ENCODE measurements at places on chromosomes 7 and 10.

DNA sequence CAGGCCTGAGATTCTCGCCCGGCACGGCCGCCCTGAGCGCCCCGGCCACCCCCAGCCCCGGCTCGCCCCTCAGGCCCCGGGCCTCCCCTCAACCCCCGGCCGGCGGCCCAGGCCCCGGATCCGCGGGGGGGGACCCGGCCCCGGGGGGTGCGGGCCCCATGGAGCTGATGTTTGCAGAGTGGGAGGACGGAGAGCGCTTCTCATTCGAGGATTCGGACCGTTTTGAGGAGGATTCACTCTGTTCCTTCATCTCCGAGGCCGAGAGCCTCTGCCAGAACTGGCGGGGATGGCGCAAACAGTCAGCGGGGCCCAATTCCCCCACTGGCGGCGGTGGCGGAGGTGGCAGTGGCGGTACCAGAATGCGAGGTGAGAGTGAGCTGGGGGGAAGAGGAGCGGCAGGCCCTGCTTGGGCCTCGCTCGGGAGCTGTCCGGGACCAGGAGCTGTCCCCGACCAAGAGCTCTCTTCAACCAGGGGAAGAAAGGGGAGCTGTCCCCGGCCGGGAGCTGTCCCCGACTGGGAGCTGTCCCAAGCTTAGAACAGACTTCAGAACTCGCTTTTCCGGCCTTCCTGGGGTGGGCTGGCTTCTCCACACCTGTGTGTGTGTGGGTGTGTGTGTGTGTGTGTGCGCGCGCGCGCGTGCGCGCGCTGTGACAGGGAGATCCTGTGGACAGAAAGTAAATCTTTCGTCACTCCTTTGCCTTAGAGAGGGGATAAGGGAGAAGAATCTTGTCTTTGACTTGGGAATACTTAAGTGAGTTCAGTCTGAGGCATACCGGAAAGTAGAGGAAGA lies 510 bp downstream of the ZSWIM8 start:
- DNase-seq = no peak

DNA sequence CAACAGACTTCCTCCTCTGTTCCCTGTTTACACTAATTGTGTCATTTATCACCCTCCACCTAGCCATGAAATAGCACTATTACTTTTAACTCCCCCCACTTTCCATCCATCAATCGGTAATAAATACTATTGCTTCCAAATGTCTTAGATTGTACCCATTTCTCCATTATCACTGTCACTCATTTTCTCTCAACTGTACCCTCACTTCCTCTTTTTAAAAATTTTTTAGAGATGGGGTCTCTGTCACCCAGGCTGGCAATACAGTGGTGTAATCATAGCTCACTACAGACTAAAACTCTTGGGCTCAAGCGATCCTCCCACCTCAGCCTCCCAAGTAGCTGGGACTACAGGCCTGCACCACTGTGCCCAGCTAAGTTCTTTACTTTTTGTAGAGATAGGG lies 123.5 kb upstream of the EGR2 start:
- DNase-seq = no peak

GRCh38 chr10:125062914-125063230 lies 97.5 kb downstream of the CTBP2 start:
- no peak for DNase-seq

DNA sequence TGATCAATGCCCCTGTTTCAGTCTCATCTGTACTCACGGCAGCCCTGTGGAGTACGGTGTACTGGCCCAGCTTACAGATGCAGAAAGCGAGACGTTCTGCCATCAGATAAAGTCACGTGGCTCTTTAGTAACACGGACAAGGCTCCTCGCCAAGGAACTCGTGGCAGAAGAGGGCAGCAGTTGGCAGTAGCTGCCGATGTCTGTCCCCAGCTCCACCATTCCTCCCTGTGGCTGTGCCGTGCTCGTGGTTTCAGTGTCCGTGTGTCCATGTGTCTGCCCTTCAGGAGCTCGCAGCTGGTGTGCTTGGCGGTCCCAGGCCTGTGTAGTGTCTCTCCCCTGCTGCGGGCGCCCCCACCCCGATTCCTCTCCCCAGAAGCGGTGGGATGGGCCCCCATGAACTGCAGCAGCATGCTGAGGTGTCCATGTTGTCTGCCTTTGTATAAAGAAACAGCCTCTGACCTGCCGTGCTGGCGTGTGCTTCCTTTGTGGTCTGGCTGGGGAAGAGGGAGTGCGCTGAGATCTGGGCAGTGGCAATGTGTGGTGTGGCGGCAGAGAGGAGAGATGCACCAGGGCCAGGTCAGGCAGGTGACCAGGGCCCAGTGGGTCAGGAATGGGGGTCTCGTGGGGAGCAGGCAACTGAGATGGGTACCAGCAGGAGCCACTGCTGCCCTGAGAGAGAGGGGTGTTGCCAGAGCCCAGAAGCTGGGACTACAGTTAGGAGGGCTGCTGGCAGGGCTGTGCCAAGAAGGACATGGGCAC lies 9.8 kb downstream of the RHBDD2 start:
- DNase-seq = no peak

GRCh38 chr10:132107186-132107948 lies 41.6 kb downstream of the JAKMIP3 start:
- no peak for DNase-seq

GRCh38 chr7:21463524-21463923 lies 35.6 kb downstream of the SP4 start:
- no peak for DNase-seq

DNA sequence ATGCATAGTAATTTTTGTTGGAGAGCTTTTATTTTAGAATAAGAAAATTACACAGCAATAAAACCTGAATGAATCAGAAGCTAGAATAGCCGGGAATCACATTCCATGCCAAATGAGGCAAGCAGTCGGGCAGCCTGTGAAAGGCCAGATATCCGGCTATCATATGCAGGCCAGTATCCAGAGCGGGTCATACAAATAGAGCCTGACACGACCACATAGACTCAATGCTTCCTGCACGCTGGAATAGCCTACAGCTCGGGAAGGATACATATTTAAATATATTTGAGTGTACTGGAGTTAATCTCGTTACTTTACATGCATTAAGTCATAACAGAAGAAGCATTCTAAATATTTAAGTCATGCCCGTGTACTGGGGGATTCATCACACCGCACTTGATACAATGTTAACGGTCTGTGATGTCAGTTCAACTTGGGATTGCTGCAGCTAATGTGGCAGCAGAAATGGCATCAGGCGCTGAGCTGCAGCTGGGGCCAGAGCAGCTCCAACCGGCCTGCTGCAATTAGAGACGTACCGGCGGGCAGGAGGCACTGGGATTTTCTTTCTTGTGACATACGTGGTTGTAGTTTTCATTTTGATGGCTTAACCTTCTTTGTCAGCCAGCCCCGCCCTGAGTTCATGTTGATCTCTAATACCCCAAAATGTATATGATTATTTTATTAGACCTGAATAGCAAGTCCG lies 112.0 kb downstream of the EBF3 start:
- DNase-seq = no peak

DNA sequence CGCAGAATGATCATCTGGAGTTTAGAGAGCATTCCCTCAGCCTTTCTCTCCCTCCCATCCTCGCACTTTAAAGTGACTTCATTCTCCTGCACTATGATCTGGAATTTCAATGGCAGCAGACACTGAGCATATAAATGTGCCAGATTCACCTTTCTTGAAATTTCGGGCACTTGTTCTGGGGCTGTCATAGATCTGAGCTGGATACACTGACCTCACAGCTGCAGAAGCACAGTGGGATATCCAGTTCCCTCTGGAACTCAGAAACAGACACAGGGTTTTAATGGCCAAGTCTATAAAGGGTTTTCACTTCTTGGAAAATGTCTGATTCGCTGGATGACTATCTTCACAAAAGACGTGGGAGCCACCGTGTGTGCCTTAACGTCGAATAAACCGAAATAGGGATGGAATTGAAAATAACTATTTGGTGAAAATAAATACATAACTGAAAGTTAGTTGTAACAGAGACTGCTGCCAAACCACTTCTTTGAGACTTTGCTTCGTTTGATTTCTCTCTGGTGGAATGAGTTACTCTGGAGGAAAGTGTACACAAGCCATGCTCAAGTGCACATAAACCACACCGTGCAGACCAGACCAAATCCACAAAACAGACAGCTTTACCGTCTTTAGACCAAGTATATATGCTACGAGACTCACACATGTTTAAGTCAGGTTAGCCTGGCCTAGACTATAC lies 126.1 kb downstream of the SVIL start:
- no peak for DNase-seq
